Osteoblast (primary cell): ENCODE measurements at places on chromosomes 1 and 21. TPM values are rescaled to one million over a fixed set of nuclear protein-coding genes. Genes with fewer than 3 reads are reported as not detected.

CRNN gene
- not detected in 2 replicates for total RNA-seq

TAS1R1 gene
- under 0.01 and 0.29 TPM in 2 replicates for total RNA-seq

SPRR1B gene
- total RNA-seq = not detected in 2 replicates

MTARC1 gene
- 2.9 TPM in 2 replicates for total RNA-seq

PSMB4 gene
- 362 and 375 TPM in 2 replicates for total RNA-seq

CLCA1 gene
- not detected in 2 replicates for total RNA-seq

TMEM82 gene
- not detected in 2 replicates for total RNA-seq

CTSK gene
- total RNA-seq = 617 and 761 TPM in 2 replicates

CRTC2 gene
- total RNA-seq = 4.7 and 6.8 TPM in 2 replicates

NBPF15 gene
- 36.2 and 79.0 TPM in 2 replicates for total RNA-seq

WDR64 gene
- total RNA-seq = not detected in 2 replicates

C1orf216 gene
- 25.3 and 26.8 TPM in 2 replicates for total RNA-seq

TRIM45 gene
- total RNA-seq = 1.4 and 2.1 TPM in 2 replicates

MASP2 gene
- not detected in 2 replicates for total RNA-seq

NOS1AP gene
- under 0.01 TPM in 1 of 2 replicates, not detected in the other for total RNA-seq

KDM5B gene
- 113 and 124 TPM in 2 replicates for total RNA-seq

WDR26 gene
- total RNA-seq = 78.9 and 80.2 TPM in 2 replicates

FCGR2B gene
- total RNA-seq = 0.36 TPM in 1 of 2 replicates, not detected in the other
